ENCODE measurements at places on chromosomes 13 and 19.

DNA sequence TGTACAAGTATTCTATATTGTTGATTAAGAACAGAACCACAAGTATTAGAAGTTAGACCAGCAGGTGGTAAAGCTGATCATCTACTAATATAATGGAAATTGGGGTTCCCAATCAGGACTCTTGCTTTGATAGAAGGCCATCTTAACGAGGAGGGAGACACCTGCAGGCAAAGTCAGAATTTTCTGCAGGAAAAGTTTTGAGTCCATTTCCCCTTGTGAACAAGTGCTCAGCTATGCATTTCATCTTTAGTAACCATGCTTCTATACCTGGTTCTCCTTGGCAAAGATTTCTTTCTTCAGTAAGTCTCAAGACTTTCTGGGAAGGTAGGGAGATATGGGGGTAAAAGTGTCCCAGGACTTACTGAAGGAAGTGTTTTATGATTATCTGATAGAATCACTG is 36.1 kb upstream of the USPL1 start:
- DNase-seq, result no peak

DNA sequence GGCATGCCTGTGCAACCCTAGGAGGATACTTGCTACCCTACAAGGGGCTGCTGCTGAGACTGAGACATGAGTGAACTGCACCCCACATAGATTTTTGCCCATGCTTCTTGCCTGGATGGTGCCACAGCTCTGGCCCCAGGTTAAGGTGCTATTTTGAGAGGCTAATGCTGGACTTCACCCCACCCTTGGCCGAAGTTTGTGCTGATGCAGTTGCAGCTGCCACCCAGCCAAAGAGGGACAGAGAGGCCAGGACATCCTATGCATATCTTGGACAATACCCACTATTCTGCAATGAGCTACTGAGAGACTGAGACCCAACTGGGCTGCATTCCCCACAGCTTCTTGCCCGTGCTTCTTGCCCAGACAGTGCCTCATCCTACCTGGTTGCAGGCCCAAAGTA is 34.6 kb downstream of the NHLRC3 start:
- no peak for DNase-seq

DNA sequence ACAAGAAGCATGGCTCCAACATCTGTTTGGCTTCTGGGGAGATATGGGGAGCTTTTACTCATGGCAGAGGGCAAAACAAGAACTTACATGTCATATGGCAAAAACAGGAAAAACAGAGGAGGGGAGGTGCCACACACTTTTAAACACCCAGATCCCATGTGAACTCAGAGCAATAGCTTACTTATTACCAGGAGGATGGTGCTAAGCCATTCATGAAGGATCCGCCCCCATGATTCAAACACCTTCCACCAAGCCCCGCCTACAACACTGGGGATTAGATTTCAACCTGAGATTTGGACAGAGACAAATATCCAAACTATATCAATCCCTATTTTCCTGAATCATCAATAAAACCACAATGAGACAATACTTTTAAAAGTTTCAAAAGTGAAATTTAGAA is 712.1 kb downstream of the PCDH9 start:
- no peak for DNase-seq

GRCh38 chr19:7544626-7545025 is 9.1 kb downstream of the PNPLA6 start:
- DNase-seq, result no peak

DNA sequence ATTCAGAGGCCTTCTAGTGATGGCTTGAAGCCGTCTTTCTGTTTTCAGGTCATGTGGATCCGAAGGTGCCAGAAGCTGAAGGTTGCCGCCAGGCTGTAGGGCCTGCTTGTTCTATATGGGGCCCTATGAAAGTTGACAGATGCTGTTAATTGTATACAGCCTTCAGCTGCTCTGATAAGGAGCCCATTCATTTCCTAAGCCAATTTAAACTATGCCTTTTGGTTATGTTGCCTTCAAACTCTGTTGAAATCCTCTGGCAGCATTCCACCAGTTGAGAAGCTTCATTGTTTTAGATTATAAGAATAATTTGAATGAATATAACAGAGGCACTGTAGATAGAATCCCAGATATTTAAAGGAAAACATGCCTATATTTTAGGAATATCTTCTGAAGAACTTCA is 34.4 kb downstream of the RAP2A start:
- no peak for DNase-seq

- DNase-seq, result no peak
Observed at GRCh38 chr13:25473864-25474263, 102.1 kb downstream of the ATP8A2 start.

DNA sequence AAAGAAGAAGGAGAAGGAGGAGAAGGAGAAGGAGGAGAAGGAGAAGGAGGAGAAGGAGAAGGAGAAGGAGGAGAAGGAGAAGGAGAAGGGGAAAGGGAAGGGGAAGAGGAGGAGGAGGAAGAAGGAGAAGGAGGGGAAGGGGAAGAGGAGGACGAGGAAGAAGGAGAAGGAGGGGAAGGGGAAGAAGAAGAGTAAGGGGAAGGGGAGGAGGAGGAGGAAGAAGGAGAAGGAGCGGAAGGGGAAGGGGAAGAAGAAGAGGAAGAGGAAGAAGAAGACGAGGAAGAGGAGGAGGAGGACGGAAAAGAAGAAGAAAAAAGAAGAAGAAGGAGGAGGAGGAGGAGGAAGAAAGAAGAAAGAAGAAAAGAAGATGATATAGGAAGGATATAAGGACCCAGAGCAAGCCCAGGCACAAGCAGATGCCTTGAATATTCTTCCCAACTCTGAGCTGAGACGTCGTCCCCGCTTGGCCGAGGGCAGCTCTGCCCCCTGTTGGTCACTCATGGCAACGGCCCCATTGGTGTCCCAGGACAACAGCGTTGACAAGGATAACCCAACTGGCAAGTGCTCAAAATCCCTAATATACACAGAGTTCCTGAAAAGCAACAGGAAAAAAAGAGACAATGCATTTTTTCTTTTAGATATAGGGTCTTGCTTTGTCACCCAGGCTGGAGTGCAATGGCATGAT is 30.6 kb upstream of the IGSF23 start:
- no peak for DNase-seq

DNA sequence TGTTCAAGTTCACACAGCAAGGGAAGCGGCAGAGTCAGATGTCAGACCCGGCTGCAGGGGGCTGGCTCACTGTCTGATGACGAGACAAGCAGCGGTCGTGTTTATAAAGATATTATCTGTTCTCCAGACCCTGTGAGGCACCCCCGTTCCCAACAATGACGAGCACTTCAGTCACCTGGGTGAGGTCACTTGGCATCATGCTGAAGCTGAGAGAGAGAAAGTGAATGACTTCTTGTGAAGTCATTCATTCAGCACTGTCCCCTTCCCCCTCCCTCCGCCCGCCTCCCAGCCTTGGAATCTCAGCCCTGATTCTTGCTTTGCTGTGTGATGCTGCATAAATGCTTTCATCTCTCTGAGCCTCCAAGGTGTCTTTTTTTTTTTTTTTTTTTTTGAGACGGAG is 4.9 kb upstream of the LYPD3 start:
- no peak for DNase-seq

DNA sequence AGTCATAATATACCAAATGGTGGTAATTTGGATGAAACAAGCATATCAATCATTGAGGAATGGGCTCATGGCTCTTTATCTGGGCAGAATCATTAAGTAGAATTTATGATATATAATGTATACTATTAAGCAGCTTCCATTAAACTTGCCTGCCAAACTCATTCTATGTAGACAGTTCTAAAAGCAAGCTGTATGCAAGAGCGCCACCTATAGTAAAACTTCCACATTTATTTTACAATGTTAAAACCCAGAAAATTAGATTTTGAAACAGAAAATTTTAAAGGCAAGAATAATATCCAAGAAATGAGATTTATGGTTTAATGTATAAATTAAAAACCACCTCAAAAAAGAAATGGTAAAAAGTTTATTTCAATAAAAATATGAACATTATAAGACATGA is 161.5 kb downstream of the MZT1 start:
- peak; percentile 5 for DNase-seq

DNA sequence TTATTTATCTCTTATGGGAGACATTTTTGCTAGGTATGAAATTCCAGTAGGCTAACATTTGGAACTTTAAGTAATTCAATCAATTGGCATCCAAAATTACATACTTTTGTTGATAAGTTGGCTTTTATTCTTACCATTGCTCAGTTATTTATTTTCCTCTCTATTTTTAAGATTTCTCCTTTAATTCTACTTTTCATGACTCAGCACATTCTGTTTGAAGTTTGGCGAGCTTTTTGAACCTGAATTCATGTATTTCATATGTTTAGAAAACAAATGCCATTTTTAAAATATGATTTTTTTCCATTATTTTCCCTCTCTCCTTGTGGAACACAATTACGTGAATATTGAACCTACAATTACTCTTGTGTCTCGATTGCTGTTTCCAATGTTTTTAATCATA is 2896.3 kb upstream of the PCDH20 start:
- no peak for DNase-seq

DNA sequence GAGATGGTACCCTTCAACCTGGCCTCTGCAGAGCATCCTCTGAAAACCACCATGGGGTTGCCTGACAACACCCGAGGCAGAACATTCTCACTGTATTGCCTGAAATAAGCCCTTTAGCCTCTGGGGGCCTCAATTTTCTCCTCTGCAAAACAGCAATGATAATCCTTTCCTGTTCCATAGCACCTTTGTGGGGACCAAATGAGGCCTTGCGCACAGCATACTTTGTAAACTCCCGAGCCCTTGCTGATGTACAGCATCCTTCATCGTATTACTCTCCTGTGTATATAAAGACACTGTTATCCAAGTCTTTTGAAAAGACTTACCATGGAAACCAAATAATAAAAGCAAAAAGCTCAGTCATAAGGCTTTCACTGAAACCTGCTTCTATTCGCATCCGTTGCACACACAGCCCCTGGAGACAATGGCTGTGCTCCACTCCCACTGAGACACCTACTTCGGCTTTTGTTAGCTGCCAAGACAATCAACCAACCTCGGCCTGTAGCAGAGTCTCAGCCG is 276.0 kb downstream of the FOXO1 start:
- DNase-seq, result no peak

- no peak for DNase-seq
Observed at GRCh38 chr19:46841458-46842083, 9.1 kb downstream of the AP2S1 start.

- no peak for DNase-seq
Observed at GRCh38 chr19:55305491-55305890, 19.6 kb downstream of the TMEM150B start.

DNA sequence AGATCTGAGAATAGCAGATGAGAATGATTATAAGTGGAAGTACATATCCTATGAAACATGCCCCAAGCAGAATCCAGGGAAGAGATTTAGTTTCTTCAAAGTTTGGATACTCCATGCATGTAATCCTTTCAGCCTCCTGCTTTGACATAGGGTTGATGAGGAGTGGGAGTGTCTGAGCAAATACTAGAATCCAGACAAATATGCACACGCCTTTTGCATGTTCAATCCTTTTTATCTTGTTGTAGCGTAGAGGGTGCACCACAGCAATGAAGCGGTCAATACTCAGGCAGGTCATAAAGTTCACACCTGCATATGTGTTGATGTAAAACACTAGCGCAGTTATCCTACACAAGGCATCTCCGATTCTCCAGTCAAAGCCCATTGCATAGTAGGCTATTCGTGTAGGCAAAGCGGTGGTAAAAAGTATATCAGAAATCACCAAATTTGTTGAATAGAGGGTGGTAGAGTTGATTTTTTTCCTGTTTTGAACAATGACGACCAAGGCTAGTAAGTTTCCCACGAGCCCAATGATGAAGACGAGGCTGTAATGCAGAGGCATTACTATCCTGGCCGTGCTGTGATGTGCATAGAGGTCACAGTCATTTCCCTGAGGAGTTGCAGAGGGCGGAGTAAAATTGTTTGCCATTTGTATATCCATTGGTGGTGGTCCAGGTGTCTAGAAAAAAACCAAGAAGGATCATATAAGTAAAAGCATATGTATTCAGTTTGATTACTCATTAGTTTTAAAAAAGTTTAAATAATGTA is 11.5 kb downstream of the GPR183 start:
- DNase-seq, result no peak

- DNase-seq, result no peak
Observed at GRCh38 chr13:95676105-95676761, 706 bp upstream of the DNAJC3 start.

GRCh38 chr13:98285317-98285716 is 108.2 kb upstream of the RNF113B start:
- DNase-seq, result peak; percentile 85
